Upper lobe of left lung (tissue), 6 donors: ENCODE measurements at places on chromosomes 13 and 19. TPM values are rescaled to one million over a fixed set of nuclear protein-coding genes. Genes with fewer than 3 reads are reported as not detected.

EPSTI1 gene
- 32.2 TPM for total RNA-seq

DNA sequence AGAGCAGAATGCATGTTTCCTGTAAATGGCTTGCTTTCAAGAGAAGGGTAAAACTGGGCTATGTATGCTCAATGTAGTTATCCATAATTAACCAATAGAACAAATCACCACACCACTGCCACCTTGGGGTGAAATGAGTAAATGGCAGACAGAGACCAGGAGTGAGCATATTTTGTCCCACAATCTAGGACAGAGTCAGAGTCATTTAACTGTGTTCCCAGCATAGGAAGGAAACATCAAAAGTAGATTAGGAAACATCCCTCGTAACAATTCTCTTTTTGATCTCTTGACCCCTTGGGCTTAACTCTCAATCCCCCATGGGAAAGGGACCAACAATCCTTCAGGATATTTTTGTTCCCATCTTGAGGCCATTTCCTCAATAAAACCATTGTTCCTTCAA, 224.8 kb downstream of the NHLRC3 start:
- DNase-seq, result no peak

DNA sequence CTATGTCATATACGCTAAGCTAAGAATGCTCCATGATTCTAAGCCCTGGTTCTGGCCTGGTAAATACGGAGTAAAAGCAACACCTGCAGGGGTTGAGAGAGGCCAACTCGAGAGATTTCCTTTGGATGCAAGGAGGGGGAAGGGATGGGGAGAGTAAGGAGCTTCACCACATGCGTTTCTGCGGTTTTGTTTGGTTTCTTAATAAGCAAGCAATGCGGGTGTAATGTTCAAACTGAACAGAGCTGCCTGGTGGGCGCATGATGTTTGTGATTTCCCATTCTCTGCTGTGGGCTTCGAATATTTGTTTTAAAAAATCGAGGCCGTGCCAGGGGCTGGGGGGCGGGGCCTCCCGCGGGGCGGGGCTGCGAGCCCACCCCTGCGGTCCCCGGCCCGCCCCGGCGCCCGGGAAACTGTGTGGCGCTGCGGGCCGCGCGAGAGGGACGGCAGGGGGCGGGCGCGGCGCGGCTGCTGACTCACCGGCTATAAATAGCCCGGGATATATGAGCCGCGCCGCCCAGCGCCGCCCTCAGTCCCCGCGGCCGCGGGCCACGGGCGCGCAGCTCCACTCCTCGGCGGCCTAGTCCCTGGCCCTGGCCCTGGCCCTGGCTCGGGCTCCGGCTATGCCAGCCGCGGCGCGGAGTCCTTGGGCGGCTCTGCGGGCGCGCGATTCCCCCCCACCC, 5.1 kb downstream of the BBC3 start:
- peak; percentile 87 for DNase-seq

GRCh38 chr13:111215081-111216047, 100.3 kb downstream of the ARHGEF7 start:
- DNase-seq, result no peak

DNA sequence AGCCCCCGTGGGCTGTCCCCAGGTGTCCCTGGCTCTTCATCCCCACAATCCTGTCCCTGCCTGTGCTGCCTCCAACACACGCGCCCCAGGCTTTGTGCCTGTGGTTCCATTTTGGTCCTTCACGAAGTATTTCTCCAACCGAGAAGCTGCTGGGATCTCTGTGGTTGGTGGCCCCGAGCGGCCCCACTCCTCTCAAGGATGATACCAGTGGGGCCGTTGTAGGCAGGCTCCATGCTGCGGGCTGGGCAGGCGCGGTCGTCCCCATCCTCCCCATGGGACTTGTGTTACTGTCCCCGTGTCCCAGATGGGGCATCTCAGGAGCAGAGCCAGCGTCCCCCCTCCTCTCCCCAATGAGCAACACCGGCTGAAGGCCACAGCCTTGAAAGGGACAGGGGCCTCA, 3.7 kb upstream of the ZNF554 start:
- no peak for DNase-seq

- no peak for DNase-seq
Observed at GRCh38 chr13:42981317-42981716, 10.7 kb downstream of the EPSTI1 start.

DNA sequence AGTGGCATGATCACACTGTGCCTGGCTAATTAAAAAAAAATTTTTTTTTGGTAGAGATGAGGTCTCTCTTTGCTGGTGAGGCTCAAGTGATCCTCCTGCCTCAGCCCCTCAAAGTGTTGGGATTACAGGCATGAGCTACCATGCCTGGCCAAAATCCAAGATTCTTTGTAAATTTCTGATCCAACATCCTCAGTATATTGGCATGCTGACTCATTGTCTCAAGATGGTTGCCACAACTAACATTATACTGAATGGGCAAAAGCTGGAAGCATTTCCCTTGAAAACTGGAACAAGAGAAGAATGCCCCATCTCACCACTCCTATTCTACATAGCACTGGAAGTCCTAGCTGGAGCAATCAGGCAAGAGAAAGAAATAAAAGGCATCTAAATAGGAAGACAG, 100.0 kb downstream of the KLF5 start:
- DNase-seq, result no peak

DNA sequence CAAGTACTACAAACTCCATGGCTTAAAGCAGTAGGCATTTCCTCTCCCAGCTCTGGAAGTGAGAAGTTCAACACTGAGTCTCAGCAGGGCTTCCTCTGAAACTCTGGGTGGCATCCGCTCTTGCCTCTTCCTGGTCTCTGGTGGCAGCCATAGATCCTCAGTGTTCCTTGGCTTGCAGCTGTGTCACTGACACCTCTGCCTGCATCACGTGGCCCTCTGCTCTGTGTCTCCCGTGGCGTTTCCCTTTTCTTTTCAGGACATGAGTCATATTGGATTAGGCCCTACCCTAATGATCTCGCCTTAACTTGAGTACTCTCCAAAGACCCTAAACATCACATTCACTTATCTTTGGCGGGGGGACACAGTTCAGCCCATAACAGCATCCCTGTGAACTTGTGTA, 466.7 kb downstream of the MYO16 start:
- DNase-seq, result no peak

PARP4 gene
- 84.3 TPM for total RNA-seq

CEACAM7 gene
- total RNA-seq, result not detected

DNA sequence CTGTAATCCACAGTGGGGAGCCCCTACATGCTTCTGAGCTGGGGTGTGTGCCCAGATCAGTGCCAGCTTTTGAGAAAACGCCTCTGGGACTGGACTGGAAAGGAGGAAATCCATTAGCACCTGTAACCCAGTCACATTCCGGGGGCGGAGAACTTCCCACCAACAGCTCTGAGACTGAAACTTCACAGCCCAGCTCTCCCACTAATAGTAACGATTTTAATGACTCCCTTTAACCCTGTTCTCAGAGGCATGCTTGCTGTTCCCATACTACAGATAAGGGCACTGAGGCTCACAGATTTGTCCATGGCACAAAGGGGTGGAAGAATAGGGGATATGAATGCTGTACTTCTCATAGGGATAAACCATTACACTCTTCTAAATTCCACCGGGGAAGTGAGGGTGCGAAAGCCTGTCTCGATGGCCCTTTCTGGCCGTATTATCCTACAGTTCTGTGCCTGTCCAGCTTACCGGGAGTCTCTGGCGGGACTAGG, 851 bp downstream of the FBXO46 start:
- DNase-seq, result peak; percentile 44

GRCh38 chr13:75305059-75305458, 176.9 kb downstream of the TBC1D4 start:
- DNase-seq, result no peak

DNA sequence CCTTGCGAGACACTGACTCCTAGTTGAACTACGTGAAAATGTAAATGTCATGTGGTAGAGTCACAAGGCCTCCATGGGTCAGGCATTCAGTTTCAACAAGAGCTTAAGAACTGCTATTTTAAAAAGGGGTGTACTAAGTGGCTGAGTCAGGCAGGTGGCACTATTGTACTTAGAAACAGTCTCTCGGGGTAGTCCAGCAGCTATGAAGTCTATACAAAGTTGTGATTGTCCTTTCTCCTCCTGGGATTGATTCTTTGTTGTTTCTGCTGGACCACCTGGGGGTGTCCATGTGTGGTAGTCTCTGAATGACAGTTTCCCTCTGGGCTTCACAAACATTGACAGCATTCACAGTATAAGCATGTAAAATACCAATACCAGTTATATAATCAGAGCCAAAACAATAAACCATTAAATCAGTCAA, 33.0 kb downstream of the UGGT2 start:
- peak; percentile 29 for DNase-seq

- no peak for DNase-seq
Observed at GRCh38 chr19:56639217-56639616, 3.7 kb upstream of the SMIM17 start.

DNA sequence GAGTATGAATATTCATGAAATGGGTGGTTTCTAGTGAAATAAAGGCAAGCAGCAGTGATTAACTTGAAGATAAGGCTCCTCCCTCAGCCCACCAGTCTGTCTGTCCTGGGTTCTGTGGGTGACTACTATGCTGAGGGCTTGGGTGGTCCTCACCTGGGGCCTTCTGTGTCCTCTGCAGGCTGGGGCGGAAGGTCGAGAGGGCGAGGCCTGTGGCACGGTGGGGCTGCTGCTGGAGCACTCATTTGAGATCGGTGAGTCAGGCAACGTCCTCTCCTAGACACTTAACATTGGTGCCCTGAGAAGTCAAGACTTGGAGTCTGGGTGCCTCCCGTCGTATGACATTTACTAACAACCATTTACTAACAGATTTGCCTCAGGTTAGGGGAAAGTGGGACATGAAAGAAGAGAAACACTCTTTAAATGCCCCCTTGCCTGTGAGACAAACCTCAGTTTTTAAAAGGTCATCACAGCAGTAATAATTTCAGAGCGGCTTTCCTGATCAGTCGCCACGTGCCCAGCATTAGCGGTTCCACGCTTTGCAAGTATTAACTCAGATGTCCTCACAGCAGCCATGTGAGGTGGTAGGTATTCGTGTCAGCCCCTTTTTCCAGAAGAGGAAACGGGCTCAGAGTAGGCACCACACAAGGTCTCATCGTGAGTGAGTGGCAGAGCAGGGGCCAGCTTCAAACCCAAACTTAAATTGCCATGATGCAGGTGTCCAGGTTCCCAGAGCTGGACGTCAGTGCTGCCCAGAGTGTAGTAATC, 1.3 kb upstream of the GARIN5A start:
- DNase-seq, result no peak

DNA sequence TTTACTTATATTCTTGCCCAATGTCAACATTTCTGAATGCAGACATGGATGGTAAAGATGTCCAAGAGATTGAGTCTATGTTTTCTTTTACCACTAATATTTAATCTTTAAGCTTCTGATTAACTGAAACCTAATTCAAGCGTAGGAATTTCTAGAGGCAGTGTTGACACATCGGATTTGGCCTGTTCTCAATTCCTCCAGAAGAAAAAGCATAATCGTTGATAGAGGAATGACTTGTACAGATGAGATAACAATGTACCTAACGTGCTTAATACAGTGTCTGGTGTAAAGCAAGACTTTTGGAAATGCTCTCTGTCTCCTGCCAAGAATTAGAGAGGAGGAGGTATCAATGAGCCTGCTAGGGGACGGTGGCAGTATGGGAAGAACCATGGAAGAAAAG, 35.2 kb downstream of the SLC15A1 start:
- DNase-seq, result no peak

- DNase-seq, result no peak
Observed at GRCh38 chr13:38473305-38473704, 123.7 kb downstream of the UFM1 start.

DNA sequence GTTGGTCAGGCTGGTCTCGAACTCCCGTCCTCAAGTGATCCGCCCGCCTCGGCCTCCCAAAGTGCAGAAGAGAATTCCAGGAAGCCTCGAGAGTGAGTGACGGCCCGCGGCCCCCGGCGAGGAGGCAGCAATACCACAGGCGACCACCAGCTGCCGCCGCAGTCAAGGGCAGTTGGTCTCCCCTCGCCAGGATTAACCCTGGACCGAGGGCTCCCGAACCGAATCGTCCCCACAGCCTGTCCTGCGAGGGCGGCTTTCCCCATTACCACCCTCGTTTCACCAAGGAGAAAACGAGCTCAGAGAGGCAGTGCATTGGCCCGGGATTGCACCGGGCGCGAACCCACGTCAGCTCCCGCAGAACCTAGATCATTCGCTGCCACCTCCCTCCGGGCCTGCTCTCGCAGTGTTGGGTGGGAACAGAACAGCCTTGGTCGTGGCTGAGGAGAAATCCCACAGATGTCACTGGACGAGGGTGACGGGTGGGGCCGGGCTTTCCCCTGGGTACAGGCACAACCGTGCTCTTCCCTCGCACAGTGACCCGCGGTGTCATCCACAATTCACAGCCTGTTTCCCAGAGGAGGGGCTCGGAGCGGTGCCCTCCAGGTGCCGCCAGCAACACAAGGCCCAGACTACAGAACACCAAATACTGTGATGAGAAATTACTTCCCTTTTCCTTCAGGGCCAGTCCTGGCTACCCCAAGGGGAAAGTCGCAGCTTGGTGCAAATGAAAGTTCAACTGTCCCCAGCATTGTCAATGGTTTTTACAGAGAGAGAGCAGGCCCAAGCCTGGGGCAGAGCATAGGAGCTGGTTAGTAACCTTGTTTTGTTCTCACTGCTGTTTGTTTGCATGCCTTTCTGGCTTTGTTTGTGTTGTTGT, 24.8 kb downstream of the C2CD4C start:
- peak; percentile 21 for DNase-seq

- DNase-seq, result no peak
Observed at GRCh38 chr19:34269489-34269888, 15.1 kb downstream of the GARRE1 start.

- no peak for DNase-seq
Observed at GRCh38 chr19:2883686-2884439, 16.7 kb downstream of the ZNF556 start.

GRCh38 chr19:31511696-31512095, 162.5 kb upstream of the TSHZ3 start:
- no peak for DNase-seq

DNA sequence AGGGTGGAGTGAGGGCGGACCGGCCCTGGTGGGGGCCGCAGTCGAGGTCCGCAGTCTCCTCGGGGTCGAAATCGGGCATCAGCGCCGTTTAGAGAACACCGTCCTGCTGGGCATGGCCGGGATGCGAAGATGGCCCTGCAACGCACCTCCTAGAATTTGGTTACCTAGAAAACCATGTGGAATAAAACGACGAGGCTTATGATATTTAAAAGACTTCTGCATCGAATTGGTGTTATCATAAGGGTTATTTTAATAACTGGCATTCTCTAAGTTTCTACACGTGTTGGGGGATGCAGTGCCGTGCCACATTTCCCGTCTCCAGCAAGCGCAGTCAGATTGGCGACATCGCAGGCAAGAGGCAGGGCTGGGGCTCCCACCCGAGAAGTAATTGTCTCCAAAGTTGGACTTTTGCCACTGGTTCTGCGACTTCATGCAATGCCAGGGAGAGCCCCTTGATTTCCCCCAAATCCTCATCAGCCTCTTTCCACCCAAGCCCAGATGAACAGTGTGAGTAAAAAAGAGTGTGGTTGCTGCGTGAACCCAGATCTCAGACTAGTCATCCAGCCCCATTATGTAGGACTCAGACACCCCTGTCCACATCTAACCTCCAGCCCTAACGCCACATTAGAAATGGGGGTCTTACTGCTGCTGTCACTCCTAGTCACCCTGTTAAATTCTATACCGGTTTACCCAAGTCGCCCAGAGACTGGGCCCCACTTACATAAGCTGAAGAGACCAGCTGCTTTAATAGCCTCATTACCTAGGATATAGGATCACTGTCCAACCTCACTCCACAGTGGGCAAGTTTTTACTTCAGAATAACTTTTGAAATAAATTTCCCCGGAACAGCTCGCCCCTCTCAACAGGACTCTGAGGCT, 571 bp upstream of the DHRS12 start:
- no peak for DNase-seq
